AG09319 (cell line): ENCODE measurements at places on chromosomes 5 and 9.

GRCh38 chr9:136947955-136948510 lies 3.0 kb downstream of the C8G start:
- no peak for DNase-seq

DNA sequence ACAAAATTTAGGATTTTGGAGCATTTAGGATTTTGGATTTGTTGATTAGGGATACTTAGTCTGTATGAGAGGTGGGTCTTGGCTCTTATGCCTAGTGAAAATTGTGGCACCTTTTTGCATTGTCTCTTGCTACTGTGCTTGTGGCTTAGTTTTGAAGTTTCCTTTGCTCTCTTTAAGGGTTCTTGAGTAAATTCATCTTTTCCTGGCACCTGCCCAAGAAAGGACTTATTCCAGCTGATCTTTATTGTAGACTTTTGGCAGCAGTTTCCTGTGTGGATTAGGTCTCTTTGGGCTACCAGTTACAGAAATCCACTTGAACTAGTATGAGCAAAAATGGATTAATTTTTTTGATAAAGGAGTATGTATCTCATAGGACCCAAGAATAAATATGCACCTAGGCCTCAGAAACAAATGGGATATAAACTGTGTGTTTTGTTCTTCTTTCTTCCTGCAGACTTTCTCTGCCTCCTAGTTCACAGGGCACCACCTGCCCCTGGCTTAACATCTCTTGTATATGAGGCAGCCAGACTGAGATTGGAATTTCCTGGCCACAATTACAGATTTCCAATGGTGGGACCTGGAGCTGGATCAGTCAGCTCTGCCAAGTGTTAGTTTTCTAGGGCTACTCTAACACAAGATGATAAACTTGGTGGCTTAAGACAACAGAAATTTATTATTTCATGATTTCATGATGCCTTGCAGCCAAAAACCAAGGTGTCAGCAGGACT lies 44.6 kb downstream of the FOCAD start:
- no peak for DNase-seq

GRCh38 chr5:87898574-87898973 lies 370.1 kb downstream of the TMEM161B start:
- no peak for DNase-seq

- DNase-seq: no peak
Measured at GRCh38 chr5:157679801-157680200, 8.5 kb downstream of the C5orf52 start.

DNA sequence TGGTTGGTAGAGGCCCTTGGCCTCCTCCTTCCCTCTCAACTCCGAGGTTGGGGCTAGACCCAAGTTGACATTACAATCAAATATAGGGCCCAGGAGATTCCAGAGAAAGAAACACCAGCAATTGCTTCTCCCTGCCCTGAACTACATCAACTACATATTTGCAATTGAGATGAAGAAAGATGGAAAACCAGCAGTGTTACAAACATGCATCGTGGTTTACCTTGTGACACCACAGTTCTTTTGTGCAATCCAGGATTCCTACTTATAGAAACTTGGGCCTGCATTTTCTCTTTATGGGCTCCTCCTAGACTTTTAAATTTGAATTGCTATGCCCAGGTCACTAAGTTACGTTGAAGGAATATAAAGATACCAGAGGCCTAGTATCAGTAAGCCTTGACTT lies 126.7 kb downstream of the DCP2 start:
- no peak for DNase-seq

GRCh38 chr5:57453728-57454127 lies 28.9 kb downstream of the ACTBL2 start:
- no peak for DNase-seq

DNA sequence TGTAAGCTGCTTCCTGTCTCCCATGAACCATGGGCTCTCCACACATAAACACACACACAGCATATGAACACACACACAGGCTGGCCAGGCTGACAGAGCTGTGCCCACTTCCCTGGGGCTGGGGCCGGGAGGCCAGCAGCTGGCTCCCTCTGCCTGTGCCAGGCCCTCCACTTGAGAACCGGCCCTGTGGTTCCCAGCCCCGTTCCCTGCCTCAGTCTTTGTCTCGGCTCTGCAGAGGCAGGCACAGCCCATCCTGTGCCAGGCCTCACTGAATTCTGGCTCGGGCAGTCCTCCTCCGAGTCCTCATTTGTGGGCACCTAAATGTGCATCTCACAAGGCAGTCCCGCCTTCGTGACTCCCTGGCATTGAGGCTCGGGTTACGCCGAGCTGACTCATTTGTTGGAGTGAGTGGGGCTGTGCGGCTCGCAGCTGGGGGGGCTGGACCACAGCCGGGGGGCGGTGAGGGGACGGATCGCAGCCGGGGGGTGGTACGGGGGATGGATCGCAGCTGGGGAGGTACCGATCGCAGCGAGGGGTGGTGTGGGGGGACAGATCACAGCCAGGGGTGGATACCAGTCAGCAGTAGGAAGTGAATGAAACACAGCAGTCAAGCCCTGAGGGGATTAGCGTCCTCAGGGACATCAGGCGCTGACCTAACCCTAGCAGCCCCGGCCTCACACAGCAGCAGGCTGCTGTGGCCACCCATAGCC lies 72.3 kb downstream of the PSMB7 start:
- peak; percentile 75 for DNase-seq

DNA sequence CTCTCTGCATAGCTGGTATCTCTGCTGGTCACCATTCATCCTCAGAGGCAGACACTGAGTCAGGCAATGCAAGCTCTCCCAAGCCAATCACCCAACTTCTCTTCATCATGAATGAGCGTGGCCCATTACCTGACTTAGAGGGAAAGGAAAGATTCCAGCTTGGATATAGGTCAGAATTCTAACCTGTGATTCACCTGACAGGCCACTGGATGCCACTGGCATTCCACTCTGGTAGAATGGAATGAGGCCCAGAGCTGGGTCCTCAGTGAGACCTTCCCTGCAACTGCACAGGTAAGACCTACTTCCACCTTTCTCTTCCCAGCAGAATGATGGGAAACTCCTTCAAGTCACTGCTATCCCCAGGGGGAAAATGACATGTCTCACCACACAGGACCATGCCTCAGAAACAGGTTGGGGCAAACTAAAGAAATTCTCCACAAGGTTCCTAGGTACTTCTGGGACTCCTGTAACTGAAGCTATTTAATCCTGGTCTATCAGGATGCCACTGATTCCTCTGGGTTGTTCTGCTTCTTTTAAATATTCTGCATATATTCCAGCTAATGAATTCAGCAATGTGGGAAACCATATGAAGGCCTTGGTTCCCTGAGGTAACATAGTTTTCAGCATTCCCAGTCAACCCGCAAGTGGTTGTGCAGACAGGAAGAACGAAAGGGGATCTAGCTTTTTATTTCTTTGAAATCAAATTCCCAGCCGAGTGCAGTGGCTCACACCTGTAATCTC lies 62.0 kb downstream of the SUSD1 start:
- DNase-seq: no peak

GRCh38 chr5:148620696-148621095 lies 33.6 kb downstream of the HTR4 start:
- no peak for DNase-seq

DNA sequence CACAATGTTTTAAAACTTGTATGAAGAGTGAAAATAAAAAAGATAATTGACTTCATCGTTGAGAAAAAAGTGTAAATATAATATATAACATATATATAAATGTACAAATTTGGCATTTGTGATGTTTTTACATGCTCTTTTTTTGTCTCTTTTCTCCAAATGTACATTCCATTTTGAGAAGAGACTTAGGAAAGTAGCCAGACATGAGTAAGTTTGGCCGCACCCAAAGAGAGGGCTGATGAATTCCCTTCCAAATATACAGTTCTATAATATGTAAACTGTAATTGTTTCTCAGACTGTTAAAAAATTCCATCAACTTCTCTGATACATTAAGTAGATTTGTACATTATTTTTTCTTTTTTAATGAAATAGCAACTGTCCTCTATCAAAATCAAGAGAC lies 193.2 kb upstream of the MAP3K1 start:
- DNase-seq: no peak

DNA sequence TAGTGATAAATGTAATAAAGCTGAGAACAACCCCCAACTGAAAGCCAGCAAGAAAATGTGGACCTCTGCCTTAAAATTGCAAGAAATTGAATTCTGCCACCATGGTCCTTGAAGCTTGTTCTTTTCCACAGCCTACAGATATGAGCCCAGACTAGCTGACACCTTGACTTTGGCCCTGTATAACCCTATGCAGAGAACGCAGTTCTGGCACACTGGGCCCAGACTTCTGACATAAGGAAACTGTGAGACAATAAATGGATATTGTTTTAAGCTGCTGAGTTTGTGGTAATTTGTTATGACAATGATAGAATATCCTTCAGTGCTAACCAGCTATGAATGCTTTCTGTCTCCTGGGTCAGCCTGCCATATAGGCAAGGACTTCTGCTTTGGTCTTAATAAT lies 315.6 kb upstream of the RIOK2 start:
- no peak for DNase-seq

DNA sequence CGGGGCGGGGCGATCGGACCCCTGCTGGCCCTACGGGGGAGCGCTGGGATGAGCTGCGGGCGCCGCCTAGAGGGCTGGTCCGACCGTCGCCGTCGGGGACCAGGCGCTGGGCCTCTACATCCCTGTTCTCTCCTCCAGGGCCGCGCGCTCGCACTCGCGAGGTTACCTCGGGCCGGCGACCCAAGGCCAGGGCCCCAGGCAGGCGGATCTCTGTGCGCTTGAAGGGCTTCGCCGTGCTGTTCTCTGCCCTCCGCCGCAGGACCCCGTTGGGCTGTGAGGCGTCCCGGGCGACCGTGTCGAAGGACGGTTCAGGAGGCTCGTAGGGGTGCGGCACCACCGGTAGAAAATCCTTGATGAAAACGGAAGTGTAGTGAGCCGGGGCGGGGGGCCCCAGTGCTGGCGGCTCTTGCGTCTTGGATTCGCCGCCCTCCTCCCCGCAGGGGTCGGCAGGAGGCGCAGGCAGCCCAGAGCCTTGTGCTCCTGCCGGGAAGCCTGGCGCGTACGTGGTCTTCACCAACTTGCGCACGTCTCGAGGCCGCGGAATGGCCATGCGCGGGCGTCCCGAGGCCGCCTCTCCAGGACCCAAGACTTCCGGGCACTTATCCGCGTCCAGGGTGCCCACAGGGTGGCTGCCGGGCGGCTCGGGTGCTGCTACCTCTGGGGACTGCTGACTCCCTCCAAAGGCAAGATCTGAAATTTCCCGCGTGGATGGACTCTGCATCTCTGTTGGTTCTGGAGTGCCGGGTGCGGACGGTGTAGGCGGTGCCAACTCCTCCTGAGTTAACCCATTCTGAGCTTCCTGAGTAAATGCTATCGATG lies 2.0 kb downstream of the PROB1 start:
- no peak for DNase-seq

GRCh38 chr5:147490989-147491388 lies 18.9 kb downstream of the DPYSL3 start:
- no peak for DNase-seq

DNA sequence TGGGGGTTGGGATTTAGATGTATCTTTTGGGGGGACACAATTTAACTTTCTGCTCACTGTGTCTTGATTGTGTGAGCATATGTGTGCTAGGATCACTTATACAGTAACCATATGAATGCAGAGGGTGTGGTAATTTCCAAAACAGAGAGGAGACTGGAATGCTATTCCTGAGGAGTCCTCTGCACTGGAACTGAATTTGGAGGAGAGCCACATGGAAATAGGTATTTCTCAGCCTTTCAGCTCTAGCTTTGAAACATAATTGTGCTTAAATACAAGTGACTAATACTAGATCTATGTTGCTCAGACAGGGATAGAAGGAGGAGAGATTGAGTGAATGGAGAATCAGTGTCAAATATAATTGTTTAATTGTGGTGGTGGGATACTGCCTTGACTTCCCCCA lies 45.5 kb downstream of the FOCAD start:
- no peak for DNase-seq

- no peak for DNase-seq
Measured at GRCh38 chr5:66529182-66529581, 67.0 kb upstream of the MAST4 start.

- DNase-seq: no peak
Measured at GRCh38 chr5:124683917-124684555, 62.4 kb downstream of the ZNF608 start.

DNA sequence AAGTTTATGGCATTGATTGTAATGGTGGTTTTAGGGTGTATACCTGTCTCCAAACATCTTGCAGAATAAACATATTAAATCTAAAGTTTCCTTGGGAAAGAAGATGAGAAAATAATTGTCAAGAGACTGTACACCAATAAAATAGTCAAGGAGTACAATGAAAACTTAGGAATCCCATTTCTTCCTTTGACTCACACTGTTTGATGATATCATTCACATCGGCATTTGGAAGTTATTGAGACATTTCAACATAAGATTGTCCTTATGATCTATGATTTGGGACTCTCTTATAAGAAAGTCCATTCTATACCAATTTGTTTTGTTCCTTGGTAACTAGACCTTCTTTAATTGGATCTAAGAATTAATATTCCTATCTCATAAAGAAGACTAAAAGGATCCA lies 482.7 kb downstream of the RAB3C start:
- no peak for DNase-seq

GRCh38 chr9:127133739-127134167 lies 11.3 kb upstream of the ANGPTL2 start:
- DNase-seq: no peak

DNA sequence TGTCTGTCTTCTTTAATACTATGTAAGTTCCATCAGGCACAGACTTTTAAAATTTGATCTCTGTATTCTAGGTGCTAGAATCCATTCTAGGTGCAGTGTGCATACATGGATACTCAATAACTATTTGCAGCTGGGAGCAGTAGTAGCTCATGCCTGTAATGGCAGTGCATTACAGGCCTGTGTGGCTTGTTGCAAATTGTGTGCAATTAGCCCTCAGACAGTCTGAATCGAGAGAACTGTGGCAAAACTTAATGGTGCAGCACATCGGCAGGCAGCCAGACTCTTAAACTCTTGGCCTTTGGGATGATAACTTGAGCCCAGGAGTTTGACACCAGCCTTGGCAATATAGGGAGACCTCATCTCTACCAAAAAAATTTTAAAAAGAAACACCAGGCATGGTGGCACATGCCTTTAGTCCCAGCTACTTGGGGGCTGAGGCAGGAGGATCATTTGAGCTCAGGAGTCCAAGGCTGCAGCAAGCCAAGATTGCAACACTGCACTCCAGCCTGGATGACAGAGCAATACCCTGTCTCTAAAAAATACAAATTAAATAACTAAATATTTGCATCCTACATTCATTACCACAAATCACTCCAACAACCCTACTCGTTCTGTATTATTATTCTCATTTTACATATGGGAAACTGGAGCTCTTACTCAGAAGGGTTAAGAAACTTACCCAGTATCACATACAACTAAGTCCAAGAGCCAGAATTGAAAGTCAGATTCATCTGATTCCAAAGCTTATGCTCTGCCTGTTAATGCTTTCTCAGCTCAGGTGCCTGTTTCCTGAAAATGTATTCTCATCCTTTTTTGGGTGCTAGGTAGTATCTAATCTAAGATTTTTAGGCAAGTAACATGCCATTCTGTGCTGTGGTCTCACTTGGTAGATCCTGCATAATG lies 30.1 kb downstream of the PRKACG start:
- no peak for DNase-seq

- no peak for DNase-seq
Measured at GRCh38 chr9:133888048-133888808, 103.9 kb downstream of the VAV2 start.
